SK-N-MC (cell line): ENCODE measurements at places on chromosomes 2 and 18.

GRCh38 chr2:164560181-164560792 lies 61.0 kb downstream of the GRB14 start:
- DNase-seq, result no peak

DNA sequence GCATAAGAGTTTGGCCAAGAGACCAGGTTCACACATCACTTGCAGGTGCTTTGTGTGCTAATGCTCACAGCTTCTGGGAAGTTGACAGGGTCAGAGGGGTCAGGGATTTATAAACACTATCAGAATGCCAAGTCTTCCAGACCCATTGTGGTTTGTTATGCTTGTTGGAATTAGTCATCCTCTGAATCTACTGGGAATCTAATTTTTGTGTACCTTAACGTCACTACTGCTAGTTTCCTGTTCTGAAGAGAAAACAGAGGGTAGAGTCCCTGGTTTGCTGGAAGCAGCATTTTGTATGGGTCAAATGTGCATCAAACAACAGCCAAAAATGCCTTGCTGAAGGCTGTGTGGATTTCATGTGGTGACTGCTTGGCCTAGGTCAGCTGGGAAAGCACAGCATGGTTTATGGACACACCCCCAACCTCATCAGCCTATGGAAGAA lies 33.3 kb downstream of the ANTXR1 start:
- DNase-seq, result no peak

GRCh38 chr2:201984333-201984732 lies 49.3 kb upstream of the FZD7 start:
- DNase-seq, result no peak

DNA sequence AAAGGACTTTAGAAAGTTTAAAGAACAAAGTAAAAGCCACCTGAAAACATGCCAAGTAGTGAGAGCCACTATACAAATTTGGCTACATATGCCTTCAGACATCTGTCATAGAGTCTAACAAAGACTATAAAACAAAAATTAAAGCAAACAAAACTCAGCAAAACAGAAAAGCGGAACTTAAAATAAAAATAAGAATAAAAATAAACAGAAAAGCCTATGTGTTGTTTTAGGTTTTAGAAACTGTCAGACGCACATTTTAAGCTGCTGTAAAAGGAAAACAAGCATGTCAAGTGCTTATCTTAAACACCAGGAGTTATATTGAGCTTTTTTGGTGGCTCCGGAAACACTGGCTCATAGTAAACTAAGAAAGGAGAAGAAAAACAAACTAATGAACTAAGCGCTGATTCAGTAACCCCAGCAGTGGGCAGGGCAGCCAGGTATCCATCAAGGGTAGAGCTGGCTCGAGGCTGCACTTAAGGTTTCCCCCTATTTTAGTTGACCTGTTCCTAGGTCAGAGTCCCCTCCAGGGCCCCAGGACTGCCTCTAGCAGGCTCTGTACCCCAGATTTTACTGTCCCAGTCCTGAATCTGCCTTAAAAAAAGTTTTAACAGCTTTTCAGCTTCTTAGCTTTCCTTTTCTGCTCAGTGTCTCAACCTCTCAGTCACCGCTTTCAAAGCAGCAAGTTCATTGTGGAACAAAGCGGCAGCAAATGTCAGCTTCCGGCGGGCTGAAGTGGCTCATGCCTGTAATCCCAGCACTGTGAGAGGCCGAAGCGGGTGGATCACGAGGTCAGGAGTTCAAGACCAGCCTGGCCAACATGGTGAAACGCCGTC lies 15.4 kb upstream of the RMC1 start:
- no peak for DNase-seq
